ENCODE measurements at places on chromosomes 4 and X. TPM values are rescaled to one million over a fixed set of nuclear protein-coding genes. Genes with fewer than 3 reads are reported as not detected.

CNKSR2 gene
- 16.4 TPM for total RNA-seq

SYN1 gene
- not detected for total RNA-seq

EVC2 gene
- total RNA-seq = 10.6 TPM

MAGEC1 gene
- 0.48 TPM for total RNA-seq

NPY2R gene
- 1.4 TPM for total RNA-seq

XKRX gene
- 4.3 TPM for total RNA-seq

ZNF81 gene
- total RNA-seq = 7.5 TPM

FABP2 gene
- total RNA-seq = 2.9 TPM

LRP2BP gene
- 6.5 TPM for total RNA-seq

EDA2R gene
- total RNA-seq = 0.48 TPM

SHROOM4 gene
- 7.0 TPM for total RNA-seq

SMIM10L2A gene
- total RNA-seq = 6.5 TPM

NUDT11 gene
- 4.3 TPM for total RNA-seq

PDZD4 gene
- total RNA-seq = 7.7 TPM

PAGE1 gene
- total RNA-seq = not detected

TRIM2 gene
- total RNA-seq = 28.9 TPM

SLC25A43 gene
- 12.5 TPM for total RNA-seq

EXOSC9 gene
- total RNA-seq = 14.2 TPM

SMIM14 gene
- 34.4 TPM for total RNA-seq

SMR3B gene
- total RNA-seq = 8.9 TPM

MAGEE2 gene
- 0.48 TPM for total RNA-seq

GLOD5 gene
- total RNA-seq = not detected

ENAM gene
- 1.4 TPM for total RNA-seq

PPBP gene
- 22.6 TPM for total RNA-seq

GRK4 gene
- total RNA-seq = 5.5 TPM

BEX2 gene
- total RNA-seq = 14.7 TPM

PDGFRA gene
- 465 TPM for total RNA-seq

KCND1 gene
- total RNA-seq = 1.2 TPM

VCX2 gene
- not detected for total RNA-seq

RNF175 gene
- total RNA-seq = 1.7 TPM

CSAG3 gene
- not detected for total RNA-seq

RHOH gene
- 3.4 TPM for total RNA-seq

GPR34 gene
- total RNA-seq = 44.5 TPM

GAGE10 gene
- total RNA-seq = not detected

ARHGEF38 gene
- 6.0 TPM for total RNA-seq

PASD1 gene
- 0.48 TPM for total RNA-seq

NR3C2 gene
- total RNA-seq = 4.3 TPM

ARHGEF9 gene
- 45.0 TPM for total RNA-seq

SOWAHD gene
- 0.72 TPM for total RNA-seq

TCEAL7 gene
- total RNA-seq = 11.3 TPM

TAF7L gene
- total RNA-seq = not detected

APLN gene
- 1.2 TPM for total RNA-seq

ADGRG2 gene
- total RNA-seq = 1.9 TPM

TENM3 gene
- total RNA-seq = 65.5 TPM

HOPX gene
- total RNA-seq = 103 TPM

CPLX1 gene
- total RNA-seq = not detected

CYLC1 gene
- 8.9 TPM for total RNA-seq

MAGED4 gene
- 33.9 TPM for total RNA-seq

ADAMTS3 gene
- 9.9 TPM for total RNA-seq

TLR2 gene
- 16.4 TPM for total RNA-seq

ZFP42 gene
- 4.3 TPM for total RNA-seq

TACR3 gene
- total RNA-seq = 1.9 TPM

IL2RG gene
- 0.96 TPM for total RNA-seq

CSAG2 gene
- total RNA-seq = not detected

GLRB gene
- total RNA-seq = 9.1 TPM

RNF150 gene
- total RNA-seq = 8.7 TPM

CLDN2 gene
- total RNA-seq = not detected

SPATA4 gene
- total RNA-seq = 0.72 TPM

CEP135 gene
- 28.6 TPM for total RNA-seq

Data from umbilical cord (tissue), 2 donors.